ENCODE measurements at places on chromosomes 12 and 14.
A peak's percentile ranks its signal among the peaks of the same experiment; 100 is the strongest.

GRCh38 chr12:94262228-94263010 lies 114.0 kb downstream of the PLXNC1 start:
- DNase-seq, result peak; percentile 96

DNA sequence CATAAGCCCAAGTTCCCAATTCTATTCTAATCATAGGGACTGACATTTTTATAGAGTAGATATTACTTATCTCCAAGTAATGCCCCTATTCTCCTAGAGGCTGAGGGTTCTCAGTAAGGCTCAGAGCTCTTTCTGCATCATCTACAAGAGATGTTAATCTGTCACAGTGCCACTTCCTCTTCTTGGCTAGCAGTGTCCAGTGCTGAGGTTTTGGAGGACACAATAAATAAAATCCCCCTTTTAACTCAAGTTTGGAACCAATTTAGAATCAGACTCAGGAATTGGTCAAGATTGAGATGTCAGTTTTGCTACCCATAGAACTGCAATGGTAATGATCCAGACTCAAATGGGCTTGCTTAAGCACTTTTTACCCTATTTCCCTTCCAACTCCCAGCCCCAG lies 154.1 kb upstream of the ARID2 start:
- DNase-seq, result no peak

DNA sequence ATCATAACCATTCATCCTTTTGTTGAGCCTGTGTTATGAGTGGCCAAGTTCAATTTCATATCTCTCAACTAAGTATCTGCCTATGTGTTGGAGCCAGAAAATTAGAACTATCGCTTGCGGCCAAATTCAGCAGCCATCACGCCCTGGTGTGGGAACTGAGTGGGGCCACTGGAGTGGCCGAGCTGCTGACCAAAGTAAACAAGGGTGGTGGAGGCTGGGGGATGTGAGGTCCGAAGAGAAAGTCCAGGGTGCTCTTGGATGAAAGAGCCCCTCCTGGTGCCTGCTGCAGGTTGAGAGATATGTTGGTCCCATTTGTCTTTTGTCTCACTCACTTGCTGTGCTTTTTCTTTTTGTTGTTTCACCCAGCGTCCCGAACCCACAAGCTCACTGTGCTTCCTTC lies 14.9 kb downstream of the ADGRD1 start:
- no peak for DNase-seq

- DNase-seq, result no peak
Measured at GRCh38 chr14:37545174-37545573, 49.9 kb downstream of the FOXA1 start.

DNA sequence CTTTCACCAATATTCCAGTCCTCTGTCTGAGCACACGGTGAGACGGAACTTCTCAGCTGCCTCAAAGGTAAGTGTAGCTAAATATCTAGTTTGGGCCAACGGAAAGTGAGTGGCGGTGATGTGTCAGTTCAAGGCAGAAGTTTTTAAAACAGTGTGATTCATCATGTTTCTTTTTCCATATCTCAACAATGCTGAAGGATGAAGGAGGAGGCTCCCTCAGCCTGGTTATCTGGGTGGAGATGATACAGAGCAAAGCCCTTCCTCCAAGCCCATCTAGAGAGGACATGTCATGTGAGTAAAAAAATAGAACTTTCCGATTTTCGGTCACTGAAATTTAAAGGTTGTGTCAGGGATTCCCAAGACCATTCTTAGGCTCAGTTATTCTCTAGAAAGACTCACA lies 13.1 kb upstream of the ANP32D start:
- no peak for DNase-seq

DNA sequence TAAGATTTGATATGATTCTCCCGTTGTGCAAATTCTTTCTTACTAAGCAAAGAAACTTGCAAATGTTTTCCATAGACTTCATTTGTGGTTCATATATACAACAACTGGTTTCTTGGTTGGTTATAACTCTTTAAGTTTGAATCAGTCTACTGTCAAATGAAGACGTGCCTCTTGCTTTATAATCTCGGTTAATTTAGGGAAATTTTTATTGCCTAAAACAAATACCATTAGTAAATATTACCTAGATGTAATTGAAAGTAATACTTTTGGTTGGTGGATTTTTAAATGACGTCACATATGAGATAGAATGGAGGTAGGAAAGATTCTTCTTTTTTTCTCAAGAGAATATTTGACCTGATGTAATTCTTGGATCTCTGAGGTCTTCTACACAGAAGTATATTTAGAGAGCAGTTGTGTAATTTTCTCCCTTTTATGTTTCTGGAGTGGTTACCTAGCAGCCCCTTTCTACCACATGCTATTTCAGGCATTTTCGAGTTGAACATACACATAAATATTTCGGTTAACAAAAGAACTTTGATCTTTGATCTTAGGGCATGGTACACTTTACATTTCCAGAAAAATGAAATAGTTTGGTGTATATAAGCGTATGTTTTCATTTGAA lies 1.7 kb downstream of the ATF7IP start:
- peak; percentile 33 for DNase-seq

GRCh38 chr14:98742001-98742400 lies 530.0 kb downstream of the BCL11B start:
- DNase-seq, result no peak

DNA sequence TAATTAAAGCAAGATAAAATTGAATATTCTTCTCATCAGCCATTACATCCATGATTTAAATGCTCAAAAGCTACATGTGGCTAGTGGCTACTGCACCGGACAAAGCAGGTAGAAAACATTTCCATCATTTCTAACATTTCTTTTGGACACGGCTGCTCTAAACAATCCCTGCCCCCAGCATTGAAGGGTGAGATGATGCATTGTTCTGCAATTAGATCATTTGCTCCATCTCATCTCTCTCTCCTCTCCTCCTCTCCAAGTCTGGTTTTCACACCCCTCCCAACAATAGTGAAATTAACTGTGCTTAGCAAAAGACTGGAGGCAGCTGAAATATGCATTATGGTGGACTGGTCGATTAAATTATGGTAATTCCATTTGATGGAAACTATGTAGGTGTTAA lies 288.5 kb downstream of the KSR2 start:
- peak; percentile 77 for DNase-seq

GRCh38 chr14:74596741-74597450 lies 15.1 kb downstream of the LTBP2 start:
- DNase-seq, result peak; percentile 68

DNA sequence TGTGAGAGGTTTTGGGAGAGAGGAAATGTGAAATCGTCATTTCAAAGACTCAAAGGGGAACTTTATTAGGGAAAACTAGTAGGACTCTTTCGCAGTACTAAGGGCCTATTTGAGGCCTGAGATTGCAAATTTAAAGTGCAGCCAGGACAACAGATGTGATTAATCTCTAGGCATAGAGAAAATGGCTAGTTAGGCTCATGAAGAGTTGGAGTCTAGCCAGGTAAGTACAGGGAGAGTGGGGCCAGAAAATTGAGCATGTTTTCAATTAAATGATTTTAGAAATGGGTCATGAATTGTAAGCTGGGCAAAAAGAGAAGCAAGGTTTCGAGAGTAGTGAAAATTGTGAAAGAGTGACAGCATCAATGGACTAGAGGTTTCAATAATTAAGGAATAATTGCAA lies 91.9 kb upstream of the LMNTD1 start:
- DNase-seq, result peak; percentile 5

DNA sequence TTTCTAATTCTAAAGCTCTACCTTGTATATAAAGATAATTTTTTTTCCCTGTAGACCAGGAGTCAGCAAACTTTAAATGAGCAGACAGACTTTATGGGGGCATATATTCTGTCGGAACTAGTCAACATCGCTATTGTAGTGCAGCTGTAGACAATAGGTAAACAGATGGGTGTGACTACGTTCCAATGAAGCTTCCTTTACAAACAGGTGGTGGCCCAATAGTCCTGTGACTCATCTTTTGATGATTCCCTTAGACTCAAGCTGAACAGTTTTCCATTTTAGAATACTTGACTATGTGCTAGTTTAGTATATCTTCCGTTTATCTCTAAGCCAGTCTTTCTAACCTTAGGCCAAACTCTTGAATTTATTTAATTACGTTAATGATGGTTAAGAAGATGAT lies 16.3 kb downstream of the MUCL1 start:
- no peak for DNase-seq

- no peak for DNase-seq
Measured at GRCh38 chr12:80170915-80171314, 71.6 kb downstream of the OTOGL start.

DNA sequence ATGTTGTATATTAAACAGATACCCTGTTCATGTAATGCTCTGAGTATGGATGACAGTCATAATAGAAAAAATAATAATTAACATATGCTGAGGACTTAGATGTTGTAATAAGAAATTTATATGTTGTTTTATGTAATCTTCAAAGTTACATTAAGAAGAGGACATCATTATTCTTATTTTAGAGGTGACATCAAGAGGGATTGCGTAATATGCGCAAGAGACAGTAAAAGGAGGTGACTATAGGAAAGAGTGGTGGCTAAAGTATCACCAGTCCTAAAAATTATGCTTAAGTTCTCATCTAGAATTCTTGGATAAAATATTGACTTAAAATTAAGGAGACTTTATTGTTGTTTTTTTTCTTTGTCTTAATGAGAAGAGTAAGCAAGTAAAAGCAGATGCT lies 323.9 kb downstream of the KCNC2 start:
- DNase-seq, result no peak

DNA sequence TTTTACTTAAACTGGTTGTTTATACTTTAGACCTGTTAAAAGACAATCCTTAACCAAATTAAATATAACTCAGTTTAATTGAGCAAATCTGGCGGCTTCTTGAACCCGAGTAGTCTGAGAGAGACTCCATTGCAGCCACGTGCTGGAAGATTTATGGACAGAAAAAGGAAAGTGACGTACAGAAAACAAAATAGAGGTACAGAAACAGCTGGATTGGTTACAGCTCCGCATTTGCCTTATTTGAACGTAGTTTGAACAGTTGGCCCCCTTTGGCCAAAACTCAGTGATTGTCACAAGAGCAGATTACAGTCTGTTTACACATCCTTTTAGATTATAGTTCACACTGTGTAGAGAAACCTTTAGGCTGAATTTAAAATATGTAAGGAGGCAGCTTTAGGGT lies 155.9 kb downstream of the RAD51B start:
- DNase-seq, result no peak

GRCh38 chr12:130537655-130538054 lies 178.4 kb downstream of the RIMBP2 start:
- DNase-seq, result no peak

Measured in EH (cell line).